ENCODE measurements at places on chromosomes 7 and 10.

DNA sequence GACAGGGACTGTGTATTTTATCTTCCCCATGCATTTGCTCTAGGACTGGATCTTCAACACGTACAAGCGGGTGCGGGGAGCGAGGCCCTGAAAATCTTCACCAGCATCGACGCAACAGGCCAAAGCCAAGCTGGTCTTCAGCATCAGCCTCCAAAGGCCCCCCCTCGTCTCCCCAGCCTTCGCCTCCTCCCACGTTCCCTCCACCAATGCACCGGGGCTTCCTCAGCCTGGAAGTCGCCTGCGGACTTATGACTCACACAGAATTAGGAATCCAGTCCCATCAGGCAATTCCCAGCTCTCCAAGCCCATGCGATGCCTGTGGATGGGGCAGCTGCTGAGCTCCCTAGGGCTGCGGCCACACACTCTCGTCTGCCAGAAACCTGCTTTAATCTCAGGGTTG, 36.3 kb upstream of the RNF32 start:
- no peak for DNase-seq

DNA sequence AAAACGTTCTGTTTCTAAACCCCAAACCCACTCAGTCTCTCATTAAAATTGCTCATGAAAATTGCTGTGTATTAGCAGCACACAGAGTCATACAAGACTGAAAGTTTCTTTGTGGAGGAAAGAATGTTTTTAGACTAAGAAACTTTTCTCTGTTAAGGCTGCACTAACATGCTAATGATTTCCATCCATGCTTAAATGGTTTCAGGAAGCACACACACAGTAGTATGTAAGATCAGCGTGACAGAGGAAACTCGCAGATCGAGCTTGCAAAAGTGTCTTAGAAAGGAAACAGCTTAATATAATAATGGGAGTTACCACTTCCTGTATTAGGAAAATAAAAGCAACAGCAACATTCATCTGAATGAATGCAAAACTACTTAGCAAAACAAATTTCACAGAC, 112.7 kb downstream of the ICA1 start:
- no peak for DNase-seq

- DNase-seq = no peak
Observed at GRCh38 chr7:50564640-50565558, at the start of gene DDC. TSS of gene DDC (minus strand) at chr7:50565405. CDS start at chr7:50544085, 21,320 bp downstream.

DNA sequence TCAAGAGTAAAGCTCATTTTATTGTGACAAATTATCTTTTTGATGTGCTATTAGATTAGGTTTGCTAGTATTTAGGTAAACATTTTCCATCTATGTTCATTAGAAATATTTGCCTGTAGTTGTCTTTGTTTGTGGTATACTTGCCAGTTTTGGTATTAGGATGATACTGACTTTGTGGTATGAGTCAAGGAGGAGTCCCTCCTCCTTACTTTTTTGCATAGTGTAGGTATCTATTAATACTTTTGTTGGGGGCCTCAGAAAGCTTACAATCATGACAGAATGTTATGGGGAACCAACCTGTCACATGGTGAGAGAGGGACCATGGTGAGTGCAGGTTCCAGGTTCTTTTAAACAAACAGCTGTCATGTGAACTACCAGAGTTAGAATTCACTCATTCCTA, 102.1 kb downstream of the ZWINT start:
- DNase-seq = no peak
